ENCODE measurements at places on chromosomes 7 and 10.

- DNase-seq = no peak
These were observed 7.7 kb upstream of the BET1 start for GRCh38 chr7:94011714-94012353.

- no peak for DNase-seq
These were observed 75.7 kb downstream of the AKR1D1 start for GRCh38 chr7:138151731-138152577.

GRCh38 chr7:151120896-151121295 lies 34.6 kb downstream of the AGAP3 start:
- no peak for DNase-seq

- no peak for DNase-seq
These were observed 9.2 kb downstream of the MAT1A start for GRCh38 chr10:80280071-80280800.

DNA sequence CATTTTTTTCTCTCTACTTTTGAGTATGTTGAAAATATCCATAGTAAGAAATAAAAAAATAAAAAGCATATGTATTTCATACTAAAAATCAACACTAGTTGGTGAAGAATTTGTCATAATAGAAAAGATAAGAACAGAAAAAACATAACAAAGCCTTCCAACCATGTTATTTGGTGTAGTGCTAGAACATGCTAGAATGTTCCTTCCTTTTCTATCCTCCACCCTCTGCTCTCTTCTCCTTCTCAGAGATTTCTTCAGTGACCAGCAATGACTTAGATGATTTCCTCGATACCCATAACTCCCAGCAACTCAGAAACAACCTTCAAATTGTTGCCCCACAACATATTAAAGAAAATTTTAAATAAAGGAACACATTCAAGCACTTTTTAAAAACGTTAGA lies 2.6 kb downstream of the ZC3HAV1 start:
- no peak for DNase-seq

- no peak for DNase-seq
These were observed 132.3 kb upstream of the C7orf33 start for GRCh38 chr7:148458263-148458662.

- peak; percentile 23 for DNase-seq
These were observed 96.6 kb downstream of the SNX10 start for GRCh38 chr7:26388256-26388655.

Data from CD4-positive, alpha-beta T cell treated with Interleukin-15 for 1 hour (primary cell).